Activated effector memory CD4-positive, alpha-beta T cell treated with anti-CD3 and anti-CD28 coated beads, Interleukin-2, amount 50 U/mL, for 16 hours (primary cell): ENCODE measurements at places on chromosomes 2 and 18.
A peak's percentile ranks its signal among the peaks of the same experiment; 100 is the strongest.

- peak; percentile 87 for DNase-seq
Observed at GRCh38 chr2:195535911-195536522, 121.0 kb upstream of the SLC39A10 start.

GRCh38 chr2:85237849-85238565, 89.8 kb downstream of the TGOLN2 start:
- DNase-seq: no peak

DNA sequence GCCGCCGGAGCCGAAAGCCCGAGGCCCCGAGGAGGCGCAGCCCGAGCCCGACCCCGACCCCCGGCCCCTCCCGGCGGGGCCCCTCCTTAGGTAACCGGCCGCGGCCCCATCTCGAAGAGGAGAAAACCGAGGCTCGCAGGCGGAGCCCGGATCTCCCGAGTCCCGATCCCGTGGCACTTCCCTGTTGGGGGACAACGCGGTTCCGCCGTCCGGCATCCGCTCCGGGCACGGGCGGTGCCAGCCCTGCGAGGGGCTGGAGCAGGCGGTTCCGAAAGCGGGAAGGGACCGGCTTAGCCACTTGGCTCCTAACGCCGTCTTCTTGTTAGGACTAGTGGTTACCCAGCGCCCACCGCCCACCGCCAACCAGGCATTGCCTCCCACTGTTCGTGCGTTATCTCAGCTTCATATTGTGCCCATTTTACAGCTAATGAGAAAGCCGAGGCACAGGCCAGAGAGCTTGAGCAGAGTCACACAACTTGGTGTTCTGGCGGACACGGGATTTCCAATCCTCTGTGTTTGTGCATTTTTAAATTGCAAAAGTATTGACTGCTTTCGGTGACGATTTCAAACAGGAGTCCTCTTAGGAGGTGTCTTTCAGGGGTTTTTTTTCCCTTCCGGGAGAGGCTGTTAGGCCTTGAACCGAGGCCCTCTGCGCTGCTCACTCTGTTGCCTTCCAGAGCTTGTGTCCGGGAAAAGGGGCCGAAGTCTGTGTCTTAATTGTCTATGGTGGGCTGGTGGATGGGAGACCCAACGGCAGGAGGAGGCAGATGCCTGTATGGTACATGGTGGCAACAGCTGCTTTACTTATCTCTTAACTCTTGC, 562 bp downstream of the CENPA start:
- no peak for DNase-seq

GRCh38 chr2:233380995-233381637, 26.8 kb downstream of the DGKD start:
- no peak for DNase-seq

- no peak for DNase-seq
Observed at GRCh38 chr2:35821675-35822074, 533.9 kb upstream of the CRIM1 start.

DNA sequence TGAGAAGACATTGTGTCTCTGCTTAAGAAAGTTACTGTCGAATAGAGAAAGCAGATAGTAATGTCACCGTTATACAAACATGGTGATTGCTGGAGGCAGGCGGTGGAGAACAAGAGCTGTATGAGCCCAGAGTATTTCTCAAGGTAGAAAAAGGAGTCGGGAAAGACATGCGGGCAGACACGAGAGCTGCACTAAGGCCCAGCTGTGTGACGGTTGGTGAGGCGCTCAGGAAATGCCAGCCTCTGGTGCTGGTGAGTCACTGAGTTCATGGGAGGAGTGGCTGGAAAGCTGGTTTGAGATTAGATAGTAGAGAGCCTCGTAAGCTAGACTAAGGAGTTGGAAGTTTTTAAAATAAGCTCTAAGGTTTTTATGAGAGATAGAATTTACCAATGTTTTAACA, 390.9 kb upstream of the TRIB2 start:
- no peak for DNase-seq
